ENCODE measurements at places on chromosomes 12 and 14.

GRCh38 chr12:113477842-113478215 is 6.2 kb upstream of the LHX5 start:
- DNase-seq, result no peak

DNA sequence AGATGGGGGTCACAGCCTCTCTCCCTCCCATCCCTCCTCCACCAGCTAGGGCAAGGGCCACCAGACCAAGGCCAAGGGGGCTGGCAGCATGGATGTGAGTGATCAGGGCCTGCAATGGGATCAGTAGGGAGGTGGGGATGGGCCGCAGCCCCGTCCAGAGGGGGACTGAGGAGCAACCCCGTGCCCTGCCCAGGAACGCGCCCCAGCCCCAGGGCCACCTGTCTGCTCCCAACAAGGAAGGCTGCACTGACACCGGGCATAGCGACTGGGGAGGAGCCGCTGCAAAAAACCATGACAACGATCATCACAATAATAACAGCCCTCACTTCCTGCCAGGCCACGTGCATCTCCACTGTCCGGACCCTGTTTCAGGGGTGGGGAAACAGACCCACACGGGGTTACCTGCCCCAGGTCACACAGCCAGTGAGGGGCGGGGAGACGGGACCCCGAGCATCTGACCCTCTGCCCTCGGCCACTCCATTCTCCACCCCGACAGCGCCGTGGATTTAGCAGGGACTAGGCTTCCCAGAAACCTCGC is 24.3 kb downstream of the NCOR2 start:
- peak; percentile 36 for DNase-seq

- DNase-seq, result no peak
These were observed 214.1 kb downstream of the RPAP3 start for GRCh38 chr12:47491516-47492305.

GRCh38 chr14:28323366-28323765 is 443.2 kb upstream of the FOXG1 start:
- DNase-seq, result no peak

GRCh38 chr12:8628731-8629130 is 16.1 kb upstream of the AICDA start:
- DNase-seq, result no peak

- DNase-seq, result no peak
These were observed 153.6 kb downstream of the MSRB3 start for GRCh38 chr12:65432114-65432513.

DNA sequence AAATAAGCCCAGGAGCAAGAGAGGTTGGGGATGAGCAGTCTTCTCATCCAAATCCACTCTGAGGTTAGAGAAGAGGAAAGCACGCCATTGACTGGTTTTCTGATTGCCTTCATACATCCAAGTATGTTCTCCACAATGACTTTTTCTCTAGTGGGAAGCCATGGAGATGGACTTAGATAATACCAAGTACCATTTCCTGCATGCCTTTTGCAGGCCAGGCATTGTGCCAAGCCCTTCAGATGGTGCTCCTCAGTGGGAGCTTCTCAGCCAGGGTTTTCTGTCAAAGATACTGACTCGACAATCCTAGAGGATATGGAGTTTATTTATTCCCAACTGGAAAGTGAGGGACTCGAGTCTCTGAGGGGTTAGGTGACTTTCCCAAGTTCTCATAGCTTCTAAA is 218.0 kb downstream of the ZFP36L1 start:
- no peak for DNase-seq

GRCh38 chr12:96501133-96501761 is 11.9 kb downstream of the CFAP54 start:
- DNase-seq, result peak; percentile 53

GRCh38 chr14:100669011-100669412 is 57.7 kb upstream of the DLK1 start:
- DNase-seq, result no peak

GRCh38 chr12:58841058-58841798 is 79.1 kb downstream of the LRIG3 start:
- no peak for DNase-seq

DNA sequence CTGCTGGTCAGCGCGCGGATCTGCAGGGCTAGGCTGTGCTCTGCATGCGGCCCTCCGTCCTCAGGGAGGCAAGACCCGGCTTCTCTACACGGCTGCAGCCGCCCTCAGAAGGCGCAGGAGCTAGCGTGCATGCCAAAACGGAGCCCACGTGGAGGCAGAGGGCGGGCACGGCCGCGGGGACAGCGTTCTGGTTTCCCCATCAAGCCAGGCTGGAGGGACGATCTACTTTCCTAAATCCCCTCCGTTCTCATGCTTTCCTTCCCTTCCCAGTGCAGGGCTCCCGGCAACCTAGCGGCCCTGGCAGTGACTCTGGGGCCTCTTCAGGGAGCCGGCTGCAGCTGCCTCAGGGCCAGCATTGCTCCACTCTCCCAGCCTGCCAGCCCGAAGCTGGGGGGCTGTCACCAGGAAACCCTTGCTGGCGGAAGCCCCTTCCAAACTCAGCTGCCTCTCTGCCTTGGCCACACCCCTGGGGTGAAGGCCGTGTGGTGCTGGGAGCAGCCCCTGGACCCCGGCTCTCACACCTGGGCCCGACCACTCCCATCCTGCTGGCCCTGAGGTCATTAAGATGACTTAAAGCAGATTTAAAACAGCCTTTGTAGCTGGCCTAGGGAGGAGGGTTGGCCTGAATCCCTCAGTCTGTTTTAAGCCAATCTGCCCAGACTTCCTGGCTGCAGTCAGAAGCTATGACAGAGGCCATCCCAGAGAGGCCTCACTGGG is 9.2 kb upstream of the GOLGA3 start:
- no peak for DNase-seq

- DNase-seq, result no peak
These were observed 183.1 kb downstream of the RMST start for GRCh38 chr12:97645726-97646125.

DNA sequence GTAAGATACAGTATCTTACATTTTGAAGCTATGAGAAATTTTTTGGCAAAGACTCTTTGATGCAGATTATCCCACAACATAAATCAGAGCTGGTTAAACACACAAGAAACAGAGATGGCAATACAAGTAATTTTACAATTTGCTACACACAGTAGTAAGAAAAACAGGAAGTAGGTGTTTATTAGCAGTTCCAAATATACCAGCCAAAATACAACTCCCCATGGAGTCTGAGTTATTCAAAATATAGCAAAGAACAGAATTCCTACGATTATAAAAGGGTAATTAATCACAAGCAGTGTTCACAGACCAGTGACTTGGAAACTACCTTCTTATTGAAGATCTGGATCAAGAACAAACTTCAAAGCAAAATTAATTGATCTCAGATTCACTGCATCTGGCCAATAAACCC is 83.9 kb downstream of the BMP4 start:
- no peak for DNase-seq

DNA sequence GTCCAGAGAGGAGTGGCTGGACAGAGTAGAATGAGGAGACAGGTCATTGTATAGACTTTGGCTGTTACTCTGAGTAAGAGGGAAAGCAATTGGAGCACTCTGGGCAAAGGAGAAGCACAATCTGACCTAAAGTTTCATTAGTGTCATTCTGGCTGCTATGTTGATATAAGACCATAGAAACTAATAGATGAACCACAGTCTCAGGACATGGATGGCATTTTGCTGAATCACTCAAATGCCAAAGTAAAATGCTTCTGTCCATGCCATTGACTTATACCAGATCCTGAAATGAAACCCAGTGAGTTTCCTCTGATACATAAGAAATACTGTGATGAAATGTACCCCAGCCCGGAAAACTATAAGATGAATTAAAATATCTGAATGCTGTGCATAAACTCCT is 65.8 kb upstream of the COCH start:
- DNase-seq, result no peak

DNA sequence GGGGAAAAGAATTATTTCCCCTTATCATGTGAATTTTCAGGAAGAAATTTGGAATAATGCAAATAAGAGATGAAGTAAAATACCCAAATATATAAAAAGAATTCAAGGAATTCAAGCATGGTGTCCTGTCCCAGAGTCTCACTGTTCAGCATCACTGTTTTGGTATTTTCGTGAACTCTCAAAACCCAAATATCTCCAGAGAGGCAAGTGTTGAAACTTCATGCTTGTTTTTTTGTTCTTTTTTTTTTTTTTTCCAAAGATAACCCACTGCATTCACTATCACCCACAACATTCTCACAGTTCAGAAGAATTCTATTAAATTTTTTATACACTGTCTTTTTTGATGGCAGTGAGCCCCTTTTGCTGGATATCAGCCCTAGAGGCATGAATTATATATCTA is 354.9 kb downstream of the DIO2 start:
- no peak for DNase-seq

DNA sequence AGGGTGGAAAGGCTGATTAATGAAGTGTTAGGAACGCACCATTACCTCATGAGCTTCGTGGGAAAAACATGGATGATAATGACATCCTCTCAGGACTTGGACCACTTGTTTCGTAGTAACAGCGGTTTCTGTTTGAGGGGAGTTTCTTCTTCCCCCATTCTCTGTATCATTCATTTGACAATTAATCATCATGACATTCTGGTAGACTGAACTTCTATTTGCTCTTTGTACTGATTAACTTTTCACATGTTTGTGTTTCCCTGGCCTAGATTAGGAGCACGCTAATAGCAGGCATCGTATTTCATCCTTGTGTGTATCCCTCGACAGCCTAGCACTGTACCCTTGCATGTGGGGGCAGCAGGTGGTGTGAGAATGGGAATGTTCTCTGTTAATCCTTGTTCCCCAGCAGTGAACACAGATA is 8.0 kb downstream of the LRRC74A start:
- no peak for DNase-seq

- DNase-seq, result no peak
These were observed 20.4 kb upstream of the RNF212B start for GRCh38 chr14:23217032-23218020.
